Keratinocyte (primary cell): ENCODE measurements at places on chromosomes 6 and 20.

GRCh38 chr6:130882370-130882769, 55.2 kb downstream of the SMLR1 start:
- DNase-seq: no peak

- no peak for DNase-seq
Observed at GRCh38 chr6:124703541-124703940, 258.7 kb upstream of the RNF217 start.

DNA sequence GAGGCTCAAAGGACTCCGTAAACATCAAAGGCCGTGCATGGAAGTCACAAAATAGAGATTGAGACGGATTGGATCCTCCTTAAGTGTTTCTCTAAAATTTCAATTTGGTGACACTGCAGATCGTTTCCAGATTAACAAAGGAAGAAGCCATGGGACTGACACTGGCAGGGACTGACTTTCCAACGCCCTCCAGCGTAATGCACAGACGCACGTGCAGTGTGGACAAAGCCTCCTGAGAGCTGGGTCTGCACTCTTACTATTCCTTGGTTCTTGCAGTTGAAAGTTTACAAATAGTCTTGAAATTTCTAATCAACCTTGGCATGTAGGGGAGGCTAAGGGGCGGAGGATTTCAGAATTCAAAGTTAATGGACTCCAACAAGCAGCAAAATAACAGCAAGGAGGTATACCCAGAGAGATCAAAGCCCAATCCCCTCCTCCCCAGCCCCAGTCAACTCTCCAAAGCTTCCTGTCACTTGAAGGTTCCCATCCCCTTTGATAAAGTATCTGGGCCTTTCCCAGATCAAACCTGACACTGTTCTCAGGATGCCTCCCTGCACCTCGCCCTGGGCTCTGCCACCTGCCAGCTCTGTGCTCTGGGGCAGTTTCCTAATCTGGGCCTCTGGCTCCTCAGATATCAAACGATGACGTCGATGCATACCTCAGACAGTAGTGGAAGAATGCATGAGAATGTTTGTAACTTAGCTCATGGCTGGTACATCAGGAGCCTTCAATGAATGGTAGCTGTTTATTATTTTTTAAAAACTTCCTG, 106.5 kb upstream of the TRAF3IP2 start:
- DNase-seq: no peak

DNA sequence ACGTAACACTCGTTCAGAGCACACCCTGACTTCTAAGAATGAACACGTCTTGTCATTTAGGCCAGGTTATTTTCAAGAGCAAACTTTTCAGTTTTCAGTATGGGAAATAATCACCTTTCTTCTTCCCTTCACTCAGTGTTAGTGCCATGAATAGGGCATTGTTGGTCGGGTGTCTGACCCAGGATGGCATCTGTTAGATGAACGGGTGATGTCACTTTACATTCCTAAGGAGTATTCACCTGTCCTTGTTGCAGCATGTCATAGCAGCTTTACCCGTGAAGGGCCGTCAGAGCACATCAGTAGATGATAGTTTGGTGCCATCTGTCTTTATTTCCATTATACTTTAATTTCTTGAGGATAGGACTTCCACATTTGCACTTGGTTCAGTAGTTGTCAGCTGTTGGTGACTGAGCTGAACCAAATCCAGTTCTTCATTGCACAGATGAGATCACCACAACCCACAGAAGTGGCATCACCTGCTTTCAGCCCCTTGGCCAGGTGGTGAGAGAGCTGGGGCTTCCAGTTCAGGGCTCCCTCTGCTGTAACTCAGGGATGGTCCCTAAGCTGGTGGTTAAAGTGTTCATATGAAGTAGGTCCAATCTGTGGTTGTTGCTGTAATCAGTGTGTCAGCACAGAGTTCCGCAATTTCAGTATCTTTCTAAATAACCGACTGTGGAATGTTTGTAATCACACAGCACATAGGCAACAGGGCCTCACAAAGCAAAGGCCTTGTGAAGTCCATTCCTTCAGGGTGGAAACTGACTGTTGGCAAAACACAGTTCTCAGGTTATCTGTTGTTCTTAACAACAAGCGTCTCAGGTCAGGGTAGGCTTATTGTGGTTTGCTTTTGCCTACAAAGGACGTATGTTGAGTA, 68.2 kb downstream of the FAM120B start:
- DNase-seq: no peak

- no peak for DNase-seq
Observed at GRCh38 chr6:158978757-158979156, 21.2 kb downstream of the RSPH3 start.

- no peak for DNase-seq
Observed at GRCh38 chr6:157092736-157093135, 230.6 kb downstream of the TMEM242 start.

DNA sequence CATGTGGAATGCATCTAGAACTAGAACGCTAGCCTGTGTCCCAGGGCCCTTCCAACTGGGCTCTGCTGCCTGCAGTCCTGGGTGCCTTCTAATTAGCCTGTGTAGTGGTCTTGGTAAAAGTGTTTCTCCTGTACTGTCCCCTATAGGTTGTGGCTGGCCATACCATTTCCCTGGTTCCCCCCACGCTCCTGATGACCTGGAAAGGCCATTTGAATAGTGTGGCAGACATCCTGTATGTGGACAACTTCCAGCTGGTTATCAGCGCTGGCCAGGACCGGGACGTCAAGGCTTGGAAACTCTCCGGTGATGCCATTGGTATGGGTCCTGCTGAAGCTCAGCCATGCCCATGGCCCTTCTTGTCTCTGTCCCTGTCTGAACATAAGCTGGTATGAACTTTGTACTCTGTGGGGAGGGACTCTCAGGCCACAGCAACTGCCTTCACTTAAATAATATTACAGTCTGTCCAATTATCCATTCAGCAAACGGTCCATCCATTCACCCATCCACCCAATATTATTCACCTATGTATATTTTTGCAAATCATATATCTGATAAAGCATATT, 60.7 kb downstream of the SUN5 start:
- no peak for DNase-seq

DNA sequence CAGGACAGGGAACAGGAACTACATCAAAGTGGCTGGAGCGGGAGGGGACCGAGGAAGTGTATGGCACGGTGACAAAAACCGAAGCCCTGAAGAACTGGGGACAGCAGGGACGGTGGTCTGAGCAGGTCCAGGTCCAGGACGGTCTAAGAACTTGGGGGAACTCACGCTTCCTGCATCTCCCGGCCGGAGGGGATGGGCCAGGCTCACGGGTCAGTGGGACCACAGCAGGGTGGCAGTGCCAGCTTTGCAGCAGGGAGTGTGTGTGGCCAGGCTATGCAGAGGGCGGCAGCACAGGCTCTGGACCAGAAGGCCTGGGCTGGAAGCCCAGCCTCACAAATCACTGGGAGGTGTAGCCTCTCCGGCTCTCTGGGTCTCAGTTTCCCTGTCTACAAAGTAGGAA, 123.8 kb downstream of the BMP7 start:
- no peak for DNase-seq

- DNase-seq: no peak
Observed at GRCh38 chr20:50569864-50570836, 60.0 kb downstream of the PTPN1 start.

DNA sequence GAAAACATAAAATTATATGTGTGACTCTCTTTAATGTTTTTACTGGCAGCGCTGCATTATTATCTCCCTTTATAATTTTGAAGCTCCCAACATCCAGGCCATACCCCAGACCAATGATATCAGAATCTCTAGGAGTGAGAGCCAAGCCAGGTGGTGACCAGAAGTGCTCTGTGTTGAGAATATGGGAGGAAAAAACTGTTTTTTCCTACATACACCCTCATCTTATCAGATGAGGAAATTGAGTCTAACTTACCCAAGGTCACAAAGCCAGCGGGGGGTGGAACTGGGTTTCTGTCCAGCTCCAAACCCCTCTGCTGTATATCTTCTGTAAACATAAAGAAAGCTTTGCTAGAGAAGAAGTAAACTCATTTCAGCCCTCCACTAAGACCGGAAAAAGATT, 42.5 kb downstream of the LY86 start:
- DNase-seq: no peak

GRCh38 chr6:12893036-12893435, 176.5 kb downstream of the PHACTR1 start:
- no peak for DNase-seq

DNA sequence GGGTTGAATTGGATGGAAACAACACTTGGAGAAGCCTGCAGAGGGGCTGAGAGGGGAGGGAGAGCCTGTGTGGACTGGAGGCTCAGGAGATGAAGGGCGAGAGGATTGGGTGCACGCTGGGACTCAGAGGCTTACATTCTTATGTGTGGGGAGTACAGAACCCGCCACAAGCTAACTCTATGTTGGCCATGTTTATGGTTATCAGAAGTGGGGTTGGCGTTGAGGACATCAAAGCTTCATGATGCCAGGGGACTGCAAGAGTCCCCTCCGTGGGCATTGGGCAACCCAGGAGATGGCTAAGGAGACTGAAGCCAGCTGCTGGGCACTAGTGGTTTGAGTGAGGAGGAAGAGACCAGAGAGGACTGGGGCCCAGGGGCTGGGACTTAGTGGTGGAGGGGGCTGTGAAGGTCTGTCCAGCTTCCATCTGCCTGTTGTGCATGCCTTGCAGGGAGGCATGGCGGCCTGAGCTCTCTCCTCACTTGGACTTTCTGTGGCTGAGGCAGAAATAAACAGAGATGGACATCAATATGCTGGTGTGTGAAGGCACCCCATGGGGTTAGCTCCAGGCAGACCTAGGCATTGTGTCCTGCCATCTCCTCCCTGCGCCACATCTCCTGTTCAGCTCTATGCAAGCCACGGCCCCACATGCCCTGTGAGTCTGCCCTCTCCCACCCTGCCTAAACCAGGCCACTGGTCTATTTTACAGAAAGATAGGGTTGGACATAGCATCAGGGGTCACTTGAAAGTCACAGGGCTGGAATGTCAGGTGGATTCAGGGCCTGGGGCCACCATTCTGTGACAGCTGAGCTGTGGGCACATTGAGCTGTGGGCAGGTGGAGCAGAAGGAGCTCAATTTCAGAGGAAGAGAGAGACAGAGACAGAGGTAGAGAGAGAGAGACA, 61.6 kb downstream of the PHACTR3 start:
- DNase-seq: no peak
